Endodermal cell (in vitro differentiated cells): ENCODE measurements at places on chromosomes 6 and 20.

GRCh38 chr20:31987744-31988143 lies 19.8 kb downstream of the XKR7 start:
- DNase-seq, result no peak

GRCh38 chr6:23272536-23272935 lies 703.2 kb downstream of the HDGFL1 start:
- DNase-seq, result no peak

DNA sequence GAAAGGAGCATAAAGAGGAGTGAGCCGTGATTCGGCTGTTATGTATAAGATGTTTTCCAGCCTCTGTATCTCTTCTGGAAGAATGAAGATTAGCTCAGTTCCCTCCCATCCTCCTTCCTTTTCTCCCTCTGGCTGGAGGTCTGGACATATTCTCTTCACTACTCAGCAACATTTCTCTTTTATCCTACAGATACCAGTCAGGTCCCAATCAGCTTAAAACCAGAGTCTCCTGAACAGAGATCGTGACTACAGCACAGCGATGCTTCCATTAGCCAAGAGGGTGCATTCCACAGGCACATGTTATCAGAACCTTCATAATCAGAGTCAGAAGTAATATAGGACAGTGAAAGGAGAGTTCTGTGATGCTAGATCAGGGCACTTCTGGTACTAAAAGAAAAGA lies 133.9 kb upstream of the SOX4 start:
- DNase-seq, result no peak

- no peak for DNase-seq
Measured at GRCh38 chr20:36179170-36179945, 24.8 kb downstream of the EPB41L1 start.

DNA sequence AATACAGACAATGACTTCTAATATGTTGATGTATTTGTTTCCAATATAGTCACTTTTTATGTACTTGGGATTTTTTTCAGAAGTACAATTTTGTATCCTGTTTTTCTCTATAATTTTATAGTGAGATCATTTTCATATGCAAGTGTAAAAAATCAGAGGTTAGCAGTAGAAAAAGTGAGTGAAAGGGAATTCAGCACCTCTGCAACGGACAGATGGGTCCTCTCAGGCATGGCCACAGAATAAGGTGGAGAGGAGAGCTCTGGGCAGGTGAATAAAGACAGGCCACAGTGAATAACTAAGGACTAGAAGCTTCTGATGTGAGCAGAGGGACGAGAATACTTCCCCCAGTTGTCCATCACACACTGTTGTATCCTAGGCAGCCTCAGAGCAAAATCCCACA lies 210.1 kb upstream of the CNR1 start:
- DNase-seq, result no peak

DNA sequence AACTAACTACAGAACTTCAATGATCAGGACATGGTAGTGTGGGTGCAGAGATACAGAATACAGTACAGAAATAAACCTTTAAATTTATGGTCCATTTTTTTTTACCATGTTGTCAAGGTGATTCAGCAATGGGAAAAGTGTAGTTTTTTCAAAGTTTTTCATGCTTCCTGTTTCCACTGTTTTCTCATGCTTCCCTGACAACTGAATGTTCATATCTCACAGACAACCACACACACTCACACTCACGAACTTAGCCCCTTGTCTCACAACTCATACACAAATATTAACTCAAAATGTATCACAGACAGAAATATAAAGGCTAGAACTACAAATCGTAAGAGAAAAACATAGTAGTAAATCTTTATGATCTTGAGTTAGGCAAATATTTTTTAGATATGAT lies 232.6 kb upstream of the CDYL start:
- DNase-seq, result no peak

- DNase-seq, result no peak
Measured at GRCh38 chr20:48794816-48795457, 32.9 kb downstream of the PREX1 start.
